ENCODE measurements at places on chromosomes 4 and X.

DNA sequence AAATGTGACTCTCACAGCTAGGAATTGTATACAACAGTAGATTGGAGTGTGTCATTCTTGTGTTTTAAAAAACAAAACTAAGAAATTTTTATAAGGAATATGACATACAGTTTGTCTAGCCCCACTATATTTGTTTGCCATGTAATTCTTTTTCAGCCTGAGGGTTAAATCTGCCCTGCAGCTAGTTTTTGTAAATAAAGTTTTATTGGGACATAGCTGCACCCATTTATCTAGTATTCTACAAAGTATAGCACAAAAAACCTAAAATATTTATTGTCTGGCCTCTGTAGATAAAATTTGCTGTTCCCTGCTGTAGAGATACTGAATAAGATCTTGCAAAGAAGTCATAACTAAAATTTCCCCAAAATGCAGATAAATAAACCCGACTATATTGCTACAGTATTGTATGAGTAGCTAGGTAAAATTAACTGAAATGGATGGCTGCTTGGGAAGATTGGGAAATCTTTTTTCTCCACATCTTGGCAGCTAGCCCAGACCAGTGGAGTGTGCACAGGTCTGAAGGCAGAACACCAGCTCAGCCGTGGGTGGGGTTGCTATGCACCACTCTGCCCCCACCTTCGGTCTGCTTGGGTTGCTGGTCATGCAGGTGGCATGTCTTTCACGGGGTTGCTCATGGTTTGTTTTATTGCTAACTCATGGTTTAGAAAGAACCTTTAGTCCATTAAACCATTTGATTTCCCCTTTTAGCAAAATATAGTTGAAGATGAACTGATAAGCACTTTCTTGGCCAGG lies 127.9 kb downstream of the KLHL8 start:
- no peak for DNase-seq

DNA sequence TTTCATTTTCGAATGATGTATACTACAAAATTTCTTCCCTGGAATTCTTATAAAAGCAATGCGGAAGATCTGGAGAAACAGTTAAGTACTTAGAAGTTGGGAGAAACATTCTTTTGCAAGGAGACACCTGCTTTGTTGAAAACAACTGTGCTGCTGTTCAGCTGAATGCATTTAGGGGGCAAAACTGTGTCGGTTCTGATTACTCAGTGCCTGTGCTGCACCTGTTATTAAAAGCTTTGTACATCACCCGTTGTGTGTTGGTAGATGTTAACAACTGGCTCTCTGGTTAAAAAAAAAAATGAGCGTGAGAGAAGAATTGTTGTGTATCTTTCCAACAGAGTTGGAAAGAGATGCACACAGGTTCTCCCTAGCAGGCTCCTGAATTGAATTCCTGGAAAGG lies 184.1 kb upstream of the HHIP start:
- DNase-seq: no peak

DNA sequence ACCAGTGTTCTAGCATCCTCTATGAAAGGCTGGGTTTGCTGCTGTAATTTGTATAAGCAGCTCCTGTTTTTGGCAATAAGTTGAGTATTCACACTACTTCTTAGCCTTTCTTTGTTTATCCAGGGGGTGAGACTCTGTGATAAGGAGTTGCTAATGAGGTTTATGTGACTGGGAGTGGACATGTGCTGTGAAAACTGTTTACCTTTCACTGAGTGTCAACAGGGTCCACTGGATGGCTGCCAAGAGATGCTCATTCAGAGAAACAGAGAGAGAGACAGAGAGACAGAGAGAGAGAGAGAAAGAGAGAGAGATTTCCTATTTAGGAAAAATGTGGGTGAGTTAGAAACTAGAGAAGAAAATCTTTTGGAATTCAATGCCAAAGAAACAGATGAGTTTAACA lies 233.9 kb downstream of the CHIC2 start:
- DNase-seq: no peak

DNA sequence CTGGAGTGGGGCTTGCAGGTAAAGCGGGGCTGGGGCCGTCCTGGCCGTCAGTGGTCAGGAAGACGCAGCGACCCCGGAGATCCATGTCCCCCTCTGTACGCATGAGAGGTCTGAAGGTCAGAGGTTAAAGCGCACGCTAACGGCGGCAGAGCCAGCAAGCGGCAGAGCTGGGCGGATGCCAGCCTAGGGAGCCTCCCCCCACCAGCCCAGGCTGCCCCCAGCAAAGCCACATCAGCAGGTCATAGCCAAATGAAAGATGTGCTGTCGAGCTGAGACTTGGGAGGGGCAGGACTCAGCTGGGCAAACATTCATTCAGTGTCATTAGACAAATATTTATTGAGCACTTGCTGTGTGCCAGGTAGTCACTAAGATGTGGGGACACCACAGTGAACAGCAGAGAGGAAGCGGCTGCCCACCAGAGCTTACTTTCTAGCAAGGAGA lies 593 bp upstream of the JAKMIP1 start:
- DNase-seq: no peak

DNA sequence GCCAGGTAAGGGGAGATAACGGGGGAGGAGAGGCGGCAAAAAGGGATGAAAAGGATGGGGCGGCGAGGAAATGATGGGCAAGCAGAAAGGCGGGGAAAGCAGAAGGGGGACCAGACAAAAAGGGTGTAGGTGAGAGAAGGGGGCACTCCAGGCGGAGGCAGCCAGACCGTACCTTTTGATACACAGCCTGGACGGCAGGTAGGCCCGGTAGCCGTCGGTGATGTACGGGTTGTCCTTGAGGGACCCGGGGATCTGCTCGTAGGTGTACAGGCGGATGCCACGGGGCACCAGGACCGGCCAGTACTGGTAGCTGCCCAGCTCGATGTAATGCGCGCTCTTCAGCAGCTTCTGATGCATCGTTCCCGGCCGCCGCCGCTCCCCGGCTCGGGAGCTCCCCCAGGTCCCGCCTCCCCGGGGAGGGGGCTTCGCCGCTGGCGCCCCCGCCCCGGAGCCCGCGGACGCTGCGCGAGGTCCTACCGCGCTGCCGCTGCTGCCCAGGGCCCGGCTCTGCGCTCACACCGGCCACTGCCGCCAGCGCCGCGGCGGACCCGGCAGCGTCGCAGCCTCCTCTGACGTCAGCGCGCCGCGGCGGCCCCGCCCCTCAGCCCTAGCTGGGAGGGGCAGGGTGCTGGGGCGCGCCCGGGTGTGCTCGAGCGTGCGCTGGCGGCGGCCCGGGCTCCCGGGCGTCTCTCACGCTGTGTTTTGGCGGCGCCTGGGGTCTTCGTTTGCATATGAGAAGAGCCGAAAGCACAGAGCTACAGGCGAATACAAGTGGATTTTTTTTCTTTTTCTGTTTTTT lies at the start of gene PAQR3:
Gene PAQR3, minus strand, starts transcription at position 571 of the 799 bp plus-strand sequence. Its CDS starts 214 bp downstream, at position 357.
- DNase-seq: peak; percentile 17

DNA sequence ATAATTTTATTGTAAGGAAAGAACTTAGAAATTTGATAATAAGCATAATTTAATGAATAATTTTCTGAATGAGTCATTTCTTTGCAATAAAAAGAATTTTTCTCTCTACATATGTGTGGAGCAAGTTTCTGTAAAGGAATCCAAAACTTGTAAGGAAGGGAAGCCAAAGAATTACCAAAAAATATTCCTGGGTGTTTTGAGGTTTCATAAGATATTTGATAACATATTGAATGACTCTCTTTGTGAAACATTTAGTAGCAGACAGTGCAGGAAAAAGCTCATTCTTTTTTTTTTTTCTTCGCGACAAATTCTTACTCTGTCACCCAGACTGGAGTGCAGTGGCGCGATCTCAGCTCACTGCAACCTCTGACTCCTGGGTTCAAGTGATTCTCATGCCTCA lies 469.0 kb upstream of the MAGEB2 start:
- DNase-seq: no peak

- no peak for DNase-seq
Measured at GRCh38 chrX:72735561-72735960, 21.5 kb upstream of the PHKA1 start.

DNA sequence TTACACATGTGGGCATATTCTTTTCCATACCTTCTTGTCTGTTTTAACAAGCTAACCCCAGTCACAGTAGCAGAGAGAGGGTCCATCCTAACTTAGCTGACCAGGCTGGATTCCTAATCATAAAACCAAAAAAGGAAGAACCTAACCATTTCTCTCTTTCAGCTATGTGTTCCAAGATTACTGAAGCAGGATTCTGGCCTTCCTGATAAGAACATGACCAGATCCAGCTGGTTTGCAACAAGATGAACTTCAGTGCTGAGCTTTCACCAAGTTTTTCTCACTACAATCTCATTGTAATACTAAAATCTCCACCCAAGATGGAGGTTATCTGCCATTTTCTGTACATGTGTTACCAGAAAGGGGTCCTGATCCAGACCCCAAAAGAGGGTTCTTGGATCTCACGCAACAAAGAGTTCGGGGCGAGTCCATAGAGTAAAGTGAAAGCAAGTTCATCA lies 20.4 kb upstream of the UBA6 start:
- no peak for DNase-seq

DNA sequence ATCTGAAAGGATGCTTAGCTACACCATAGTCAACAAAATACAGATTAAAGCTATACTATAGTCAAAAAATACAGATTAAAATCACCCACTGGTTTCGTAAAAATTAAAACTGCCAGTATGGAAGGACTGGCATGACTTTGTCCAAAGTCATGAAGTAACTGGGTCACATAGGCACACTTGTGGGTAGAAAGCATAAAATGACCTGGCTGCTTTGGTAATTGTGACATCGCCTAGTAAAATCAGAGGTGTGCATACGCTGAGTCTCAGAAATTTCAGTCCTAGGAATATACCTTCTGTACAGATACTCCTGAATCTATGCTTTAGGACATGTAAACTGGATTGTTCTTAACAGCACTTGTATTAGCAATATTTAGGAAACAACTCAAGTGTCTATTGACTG lies 28.1 kb downstream of the CLNK start:
- no peak for DNase-seq

GRCh38 chr4:84875636-84876371 lies 90.7 kb downstream of the WDFY3 start:
- no peak for DNase-seq

GRCh38 chr4:6177587-6178197 lies 22.7 kb downstream of the JAKMIP1 start:
- no peak for DNase-seq

- DNase-seq: no peak
Measured at GRCh38 chr4:2125023-2125422, 65.9 kb downstream of the NAT8L start.

DNA sequence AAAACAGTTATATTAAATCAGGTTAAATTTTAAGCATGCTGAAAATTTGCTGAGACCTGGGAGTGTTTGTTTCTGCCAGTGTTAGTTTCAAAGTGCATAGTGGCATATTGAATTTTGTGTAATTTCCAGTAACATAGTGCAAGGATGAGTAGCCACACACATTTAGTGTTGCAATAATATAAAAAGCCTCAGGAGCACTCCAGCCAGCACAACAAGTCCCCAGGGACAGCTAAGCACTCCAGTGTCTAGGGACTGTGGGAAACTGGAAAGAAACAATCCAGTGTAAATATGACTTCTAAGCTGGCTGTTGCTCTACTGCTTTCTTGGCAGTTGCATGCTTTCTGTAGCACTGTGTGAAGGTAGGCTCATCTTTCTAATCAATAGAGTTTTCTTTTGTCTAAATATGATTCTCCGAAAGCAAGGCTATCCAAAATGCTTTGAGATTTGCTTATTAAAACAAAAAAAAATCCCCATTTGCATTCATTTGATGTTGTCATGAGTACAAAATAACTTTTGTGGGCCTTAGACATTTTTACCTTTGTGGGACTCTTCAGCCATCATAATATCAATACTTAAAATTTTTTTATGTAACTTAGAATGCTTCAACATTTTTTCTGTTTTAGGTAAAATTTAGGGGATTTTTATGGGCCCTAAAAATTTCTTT lies 24.2 kb upstream of the CXCL2 start:
- DNase-seq: no peak

DNA sequence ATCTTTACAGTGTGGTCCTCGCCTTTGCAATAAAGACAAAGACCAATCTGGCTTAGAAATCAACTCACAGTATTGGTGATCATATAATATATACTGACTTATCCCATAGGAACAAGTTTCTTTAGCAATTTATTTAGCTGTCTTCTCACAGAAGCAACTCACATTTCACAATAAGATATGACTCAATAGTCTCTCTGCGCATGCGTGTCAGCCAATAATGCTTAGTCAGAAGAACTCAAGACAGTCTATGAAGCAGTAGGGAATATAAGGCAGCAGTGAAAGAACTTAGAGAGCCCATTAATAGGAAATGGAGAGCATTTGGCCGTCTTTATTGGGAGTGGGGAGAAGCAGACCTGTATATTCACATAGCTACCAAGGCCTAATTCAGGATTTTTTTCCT lies 216.7 kb downstream of the IL13RA2 start:
- DNase-seq: no peak

DNA sequence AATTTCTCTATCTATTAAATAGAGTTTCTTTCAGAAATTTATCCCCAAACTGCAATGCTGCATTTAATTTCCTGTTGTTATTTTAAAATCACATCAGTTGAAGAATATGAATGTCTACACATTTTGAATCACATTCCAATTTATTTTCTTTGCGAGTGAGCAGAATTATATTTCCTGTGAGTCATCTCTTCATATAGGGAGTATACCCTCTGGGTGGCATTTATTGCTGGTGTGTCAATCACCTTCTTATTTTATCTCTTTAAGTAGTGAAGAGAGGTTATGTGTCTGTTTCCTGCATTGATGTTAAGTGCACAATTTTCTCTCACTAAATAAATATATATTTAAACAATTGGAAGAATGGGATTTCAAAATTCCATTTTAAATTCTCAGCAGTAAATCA lies 511.0 kb upstream of the ATOH1 start:
- no peak for DNase-seq

DNA sequence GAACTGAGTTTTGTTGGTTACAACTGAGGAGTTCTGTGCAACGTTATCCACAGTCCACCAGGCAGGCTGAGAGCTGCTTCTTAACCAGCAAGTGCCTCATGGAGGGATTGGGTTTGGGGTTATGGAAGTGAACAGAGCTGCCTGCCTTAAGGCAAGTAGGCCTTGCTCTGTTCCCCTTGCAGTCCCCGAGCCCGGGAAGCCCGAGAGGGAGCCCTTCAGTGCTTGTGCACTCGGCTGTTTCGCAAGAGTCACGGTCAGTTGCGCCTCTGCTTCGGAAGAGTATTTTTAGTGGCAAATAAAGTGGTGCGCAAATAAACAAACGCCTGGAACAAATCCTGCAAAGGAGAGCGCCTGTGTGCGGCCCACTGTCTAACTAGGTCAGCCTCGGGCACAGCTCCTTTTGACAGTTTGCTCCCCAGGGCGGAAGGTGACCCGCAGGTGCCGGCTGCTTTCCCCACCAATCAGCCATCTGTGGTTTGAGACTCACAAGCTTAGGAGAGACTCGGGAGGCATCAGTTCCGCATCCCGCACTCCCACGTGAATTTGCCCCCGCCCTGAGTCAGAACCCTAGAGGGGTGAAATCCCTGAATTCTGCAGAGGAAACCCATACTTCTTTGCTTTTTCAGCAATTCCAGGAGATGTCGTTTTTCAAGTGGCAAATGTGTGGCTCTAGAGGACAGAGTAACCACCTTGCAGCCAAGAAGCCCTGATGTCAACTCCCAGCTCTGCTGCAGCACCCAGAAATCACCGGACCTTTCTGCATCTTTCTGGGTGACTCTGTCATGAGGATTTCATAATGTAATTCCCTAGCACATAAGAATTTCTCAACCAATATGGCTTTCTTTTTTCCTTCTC lies 56.8 kb downstream of the LGI2 start:
- no peak for DNase-seq

- DNase-seq: no peak
Measured at GRCh38 chrX:110442635-110443034, 84.0 kb downstream of the RTL9 start.

All from esophagus squamous epithelium (tissue), 5 donors.